ENCODE measurements at places on chromosomes 7 and 10.

DNA sequence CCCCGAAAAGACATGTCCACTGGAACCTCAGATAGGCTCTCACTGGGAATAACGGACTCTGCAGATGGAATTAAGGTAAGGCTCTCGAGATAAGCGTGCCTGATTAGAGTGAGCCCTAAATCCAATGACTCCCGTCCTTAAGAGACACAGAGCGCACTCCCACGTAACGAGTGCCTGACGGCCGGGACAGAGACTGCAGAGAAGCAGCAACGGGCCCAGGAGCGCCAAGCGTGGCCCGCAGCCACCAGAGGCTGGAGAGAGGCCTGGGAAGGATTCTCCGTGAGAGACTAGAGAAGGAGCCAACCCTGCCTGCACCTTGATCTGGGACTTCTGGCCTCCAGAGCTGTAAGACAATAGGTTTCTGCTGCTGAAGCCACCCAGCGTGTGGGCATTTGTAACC, 20.0 kb upstream of the TNRC18 start:
- no peak for DNase-seq

GRCh38 chr10:27252267-27253000, 11.8 kb upstream of the ACBD5 start:
- peak; percentile 66 for DNase-seq

DNA sequence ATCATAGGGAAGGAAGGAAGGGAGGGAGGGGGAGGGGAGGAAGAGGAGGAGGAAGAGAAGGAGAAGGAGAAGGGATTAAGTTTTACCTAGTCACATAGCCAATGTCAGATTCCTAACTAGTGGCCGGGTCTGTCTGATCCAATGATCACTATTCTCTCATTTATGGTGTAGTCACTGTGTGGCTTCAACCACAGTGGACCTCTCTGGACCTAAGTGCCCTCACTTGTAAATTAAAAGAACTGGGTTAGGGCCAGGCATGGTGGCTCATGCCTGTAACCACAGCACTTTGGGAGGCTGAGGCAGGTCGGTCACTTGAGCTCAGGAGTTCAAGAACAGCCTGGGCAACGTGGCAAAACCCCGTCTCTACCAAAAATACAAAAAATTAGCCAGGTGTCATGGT, 6.6 kb upstream of the SERPINE1 start:
- DNase-seq: no peak

DNA sequence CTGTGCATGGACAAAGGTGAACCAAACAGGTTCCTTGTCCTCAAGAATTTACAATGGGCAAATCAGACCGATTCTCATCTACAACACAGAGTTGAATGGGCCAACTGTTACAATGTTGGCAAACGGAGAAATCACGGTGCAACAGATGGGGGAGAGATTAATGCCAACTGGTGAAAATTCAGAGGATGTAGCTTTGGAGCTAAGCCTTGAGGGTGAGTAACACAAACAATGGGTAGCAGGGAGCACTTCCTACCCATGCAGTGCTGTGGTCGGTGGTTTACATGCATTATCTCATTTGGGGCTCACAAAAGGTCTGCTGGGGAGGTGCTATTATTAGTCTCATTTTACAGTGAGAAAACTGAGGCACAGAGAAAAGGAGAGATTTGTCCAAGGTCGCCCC, 902 bp upstream of the NFE2L3 start:
- DNase-seq: no peak

- no peak for DNase-seq
These were observed 356.0 kb upstream of the NPVF start for GRCh38 chr7:25584112-25584938.

DNA sequence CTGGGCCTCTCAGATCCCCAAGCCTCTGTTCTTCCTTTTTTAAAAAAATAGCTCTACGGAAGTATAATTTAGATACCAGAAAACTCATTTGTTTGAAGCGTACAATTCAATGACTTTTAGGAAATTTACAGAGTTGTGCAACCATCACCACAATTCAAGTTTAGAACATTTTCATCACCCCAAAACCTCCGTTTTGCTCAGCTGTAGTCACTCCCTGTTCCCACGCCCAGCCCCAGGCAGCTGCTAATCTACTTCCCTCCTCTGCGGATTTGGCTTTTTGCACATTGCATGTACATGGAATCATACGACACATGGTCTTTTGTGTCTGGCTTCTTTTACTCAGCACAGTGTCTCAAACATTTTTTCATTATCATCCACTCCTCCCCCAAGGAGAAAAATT, 229.2 kb downstream of the TCF7L2 start:
- no peak for DNase-seq

GRCh38 chr7:118312966-118313365, 88.5 kb downstream of the ANKRD7 start:
- DNase-seq: no peak

GRCh38 chr10:69576334-69577011, 3.3 kb upstream of the NEUROG3 start:
- no peak for DNase-seq

GRCh38 chr10:52074505-52075026, 239.5 kb upstream of the DKK1 start:
- no peak for DNase-seq

GRCh38 chr10:100998183-100998990, 1.2 kb upstream of the LZTS2 start:
- DNase-seq: peak; percentile 87

GRCh38 chr10:94349327-94349726, 13.4 kb downstream of the NOC3L start:
- no peak for DNase-seq
